Fibroblast of lung (primary cell): ENCODE measurements at places on chromosomes 4 and X. TPM values are rescaled to one million over a fixed set of nuclear protein-coding genes. Genes with fewer than 3 reads are reported as not detected.
A peak's percentile ranks its signal among the peaks of the same experiment; 100 is the strongest.

DNA sequence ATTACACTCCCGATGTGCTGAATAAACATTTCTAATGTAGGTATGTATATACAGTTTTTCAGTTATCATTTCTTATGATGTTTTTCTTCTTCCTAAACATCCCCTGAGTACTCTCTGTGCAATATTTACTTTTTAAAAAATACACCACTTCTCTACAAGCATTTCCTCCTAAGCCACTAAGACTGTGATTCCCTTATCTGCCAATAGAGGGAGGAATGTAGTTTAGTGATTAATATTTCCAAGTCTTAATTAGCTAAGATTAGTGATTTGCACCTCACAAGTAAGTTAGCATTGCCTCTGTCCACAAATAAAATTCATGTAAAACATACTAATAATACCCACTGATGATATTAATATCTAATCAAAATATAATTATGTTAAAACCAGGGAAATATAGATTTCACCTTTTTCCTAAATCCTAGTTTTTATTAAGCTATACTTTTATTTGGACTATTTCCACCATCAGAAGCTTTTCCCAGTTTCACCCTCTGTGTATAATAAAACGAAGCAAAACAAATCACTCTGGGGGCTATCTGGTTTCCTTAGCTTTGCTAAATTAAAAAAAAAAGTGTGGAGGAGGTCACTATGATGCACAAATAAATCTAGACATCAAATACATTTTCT is 909.1 kb downstream of the FAT4 start:
- DNase-seq = peak; percentile 16

The TRO gene
- total RNA-seq = 11.3 and 13.0 TPM in 2 replicates

The RRH gene
- total RNA-seq = under 0.01 TPM in 2 replicates

DNA sequence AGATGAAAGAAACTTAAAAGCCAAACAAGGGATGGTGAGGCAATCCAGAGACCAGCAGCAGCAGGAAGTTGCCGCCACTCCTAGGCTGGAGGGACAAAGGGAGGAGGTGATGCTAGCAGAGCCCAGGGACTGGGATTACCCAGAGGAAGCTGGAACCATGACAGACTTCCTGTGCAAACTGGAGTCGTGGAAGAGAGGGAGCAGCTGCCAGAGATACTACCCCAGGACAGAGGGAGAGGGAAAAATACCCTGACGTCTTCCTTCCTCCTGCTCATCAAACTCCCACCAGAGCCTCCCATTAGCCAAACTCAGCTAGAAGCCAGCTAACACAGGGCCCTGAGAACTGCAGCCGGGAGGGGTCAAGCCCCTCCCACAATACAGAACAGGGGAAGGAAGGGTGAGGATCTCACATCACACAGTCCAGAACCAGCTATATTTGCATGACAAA is 101.2 kb upstream of the KLF3 start:
- DNase-seq = no peak

DNA sequence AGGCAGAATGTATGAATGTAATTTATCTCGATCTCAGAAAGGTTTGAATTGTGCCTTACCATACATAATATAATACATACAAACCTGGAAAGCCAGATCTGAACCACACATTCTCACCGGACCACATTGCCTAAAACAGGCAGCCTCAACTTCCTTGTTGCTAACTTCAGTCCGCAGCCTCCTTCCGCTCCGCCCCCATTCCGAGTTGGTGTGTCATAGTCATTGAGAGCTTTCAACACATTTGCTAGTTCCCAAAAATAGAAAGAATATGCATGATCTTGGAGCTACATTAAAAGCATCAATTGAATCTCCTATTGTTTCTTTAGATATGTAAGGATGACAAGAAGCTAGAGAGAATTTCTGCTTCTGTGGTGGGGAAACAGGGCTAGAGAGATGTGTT is 127.2 kb downstream of the ARHGEF9 start:
- DNase-seq = peak; percentile 66

The GABRA4 gene
- not detected in 2 replicates for total RNA-seq
